Right hindlimb (tissue), 1 donor: ENCODE measurements at places on chromosomes 5 and 9.

- peak; percentile 46 for DNase-seq
Measured at GRCh38 chr9:19409401-19410194, 789 bp downstream of the ACER2 start.

GRCh38 chr5:101995585-101995984, 300.5 kb downstream of the SLCO4C1 start:
- DNase-seq: no peak

DNA sequence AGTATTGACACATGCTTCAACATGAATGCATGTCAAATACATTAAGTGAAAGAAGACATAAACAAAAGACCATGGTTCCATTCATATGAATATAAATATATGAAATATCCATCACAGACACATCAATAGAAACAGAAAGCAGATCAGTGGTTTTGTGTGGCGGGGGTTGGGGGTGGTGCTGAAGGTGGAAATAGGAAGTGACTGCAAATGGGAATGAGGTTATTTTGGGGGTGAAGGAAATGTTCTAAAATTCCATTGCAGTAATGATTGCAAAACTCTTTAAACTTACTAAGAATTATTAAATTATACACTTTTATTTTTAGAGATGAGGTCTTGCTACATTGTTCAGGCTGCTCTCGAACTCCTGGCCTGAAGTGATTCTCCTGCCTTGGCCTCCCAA, 28.7 kb downstream of the TAF1L start:
- no peak for DNase-seq

- no peak for DNase-seq
Measured at GRCh38 chr5:124053340-124053739, 541.4 kb downstream of the CSNK1G3 start.
